ENCODE measurements at places on chromosomes 3 and 15.

DNA sequence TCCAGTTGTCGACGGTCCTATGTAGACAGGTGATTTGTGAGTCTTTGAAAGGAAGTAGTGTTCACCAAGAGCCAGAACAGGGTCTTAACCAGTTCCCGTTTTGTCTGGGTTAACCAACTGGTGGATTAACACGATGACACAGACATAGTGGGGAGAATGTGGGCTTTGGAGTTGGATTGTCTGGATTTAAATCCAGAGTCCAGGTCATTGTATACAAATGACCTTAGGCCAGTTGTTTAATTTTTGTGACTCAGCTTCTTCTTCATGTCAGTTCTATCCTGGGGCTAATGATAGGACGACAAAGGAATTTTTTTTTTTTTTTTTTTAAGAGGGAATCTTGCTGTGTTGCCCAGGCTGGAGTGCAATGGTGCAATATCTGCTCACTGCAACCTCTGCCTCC lies 126.7 kb downstream of the LPP start:
- no peak for DNase-seq

- no peak for DNase-seq
These were observed 182.2 kb upstream of the IL12A start for GRCh38 chr3:159806412-159806811.

- no peak for DNase-seq
These were observed 862.5 kb downstream of the CADM2 start for GRCh38 chr3:85821130-85821756.

GRCh38 chr15:91054816-91055215 lies 32.4 kb upstream of the VPS33B start:
- no peak for DNase-seq

DNA sequence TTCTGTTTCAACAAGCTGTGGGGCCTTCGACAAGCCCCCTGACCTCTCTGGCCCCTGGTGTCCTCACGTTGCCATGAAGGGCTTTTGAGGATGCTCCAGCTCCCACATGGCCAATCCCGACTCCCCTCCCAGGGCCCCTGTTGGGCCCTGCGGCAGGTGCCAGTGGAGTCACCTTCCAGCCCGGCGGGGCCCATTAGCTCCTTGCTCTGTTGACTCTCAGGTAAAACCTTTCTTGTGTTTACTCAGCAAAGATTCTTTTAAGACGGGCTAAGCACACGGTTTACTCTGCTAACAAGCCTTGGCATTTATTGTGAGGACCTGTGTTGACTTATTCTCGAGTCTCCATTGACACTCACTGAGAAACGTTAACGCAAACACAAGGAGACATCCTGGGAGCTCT lies 15.0 kb downstream of the RPLP1 start:
- no peak for DNase-seq

DNA sequence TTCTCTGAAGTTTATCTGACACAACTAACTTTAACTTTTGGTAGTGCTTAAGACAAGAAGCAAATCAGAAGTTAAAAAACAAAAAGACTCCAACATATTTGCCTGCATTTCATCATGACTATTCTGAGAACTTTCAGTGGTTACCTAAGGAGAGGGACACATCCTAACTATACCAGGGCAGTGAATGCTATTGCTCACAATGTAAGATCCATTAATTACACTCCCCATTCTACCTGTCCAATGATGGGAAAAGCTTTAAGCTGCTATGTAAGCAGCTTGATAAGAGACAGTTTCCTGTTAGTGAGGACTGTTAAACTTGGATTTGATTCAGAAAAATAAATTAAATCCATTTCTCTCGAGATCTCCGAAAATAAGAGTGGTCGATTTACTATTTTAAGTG lies 37.5 kb downstream of the SERPINI1 start:
- DNase-seq = no peak

DNA sequence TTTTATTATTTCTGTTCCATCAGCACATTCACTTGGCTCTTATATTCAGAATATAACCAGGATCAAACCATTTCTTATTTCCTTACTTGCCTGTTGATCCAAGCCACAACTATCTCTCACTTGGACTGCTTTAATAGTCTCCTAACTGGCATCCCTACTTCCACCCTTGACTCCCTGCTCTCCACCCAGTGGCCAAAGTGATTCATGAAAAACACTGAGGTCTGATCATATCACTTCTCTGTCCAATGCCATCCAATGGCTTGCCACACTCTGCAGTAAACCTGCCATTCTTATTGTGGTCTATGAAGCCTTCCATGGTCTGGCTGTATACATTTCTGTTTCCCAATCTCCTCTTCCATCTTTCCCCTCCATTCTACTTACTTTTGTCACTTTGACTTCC lies 576.1 kb downstream of the PDCD6IP start:
- DNase-seq = no peak

DNA sequence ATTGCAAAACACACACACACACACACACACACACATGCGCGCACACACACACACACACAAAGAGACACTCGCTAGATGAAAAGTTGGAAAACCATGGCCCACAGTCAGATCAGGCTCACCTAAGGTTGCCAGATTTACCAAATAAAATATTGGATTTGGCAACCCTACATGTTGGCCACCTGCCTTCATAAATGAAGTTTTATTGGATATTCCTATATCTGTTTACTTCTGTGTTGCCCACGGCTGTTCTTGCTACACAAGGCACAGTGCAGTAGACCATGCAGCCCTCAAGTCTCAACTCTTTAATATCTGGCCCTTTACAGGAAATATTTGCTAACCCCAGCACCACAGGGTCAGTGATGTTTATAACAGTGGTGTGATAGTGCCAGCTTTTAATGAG lies 445.0 kb upstream of the PROK2 start:
- DNase-seq = no peak
